Fibroblast of gingiva (primary cell): ENCODE measurements at places on chromosomes 4 and X.

DNA sequence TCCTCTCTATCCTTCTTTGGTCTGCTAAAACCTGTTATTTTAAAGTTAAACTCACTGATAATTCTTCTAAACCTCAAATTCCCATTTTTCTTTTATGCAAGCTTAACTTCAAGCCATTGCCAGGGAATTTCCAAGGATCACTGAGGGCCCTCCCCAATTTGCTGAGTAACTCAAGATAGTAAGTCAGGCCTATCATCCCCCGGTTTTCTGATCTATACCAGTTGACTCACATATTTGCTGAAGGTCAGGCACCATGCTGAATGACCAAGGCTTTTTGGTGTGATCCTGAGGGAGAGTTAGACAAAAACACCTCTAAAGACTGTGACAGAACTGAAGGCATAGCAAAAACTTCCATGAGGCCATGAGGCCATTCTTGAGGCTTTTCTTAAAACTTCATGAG lies 1301.9 kb downstream of the PCDH7 start:
- no peak for DNase-seq

DNA sequence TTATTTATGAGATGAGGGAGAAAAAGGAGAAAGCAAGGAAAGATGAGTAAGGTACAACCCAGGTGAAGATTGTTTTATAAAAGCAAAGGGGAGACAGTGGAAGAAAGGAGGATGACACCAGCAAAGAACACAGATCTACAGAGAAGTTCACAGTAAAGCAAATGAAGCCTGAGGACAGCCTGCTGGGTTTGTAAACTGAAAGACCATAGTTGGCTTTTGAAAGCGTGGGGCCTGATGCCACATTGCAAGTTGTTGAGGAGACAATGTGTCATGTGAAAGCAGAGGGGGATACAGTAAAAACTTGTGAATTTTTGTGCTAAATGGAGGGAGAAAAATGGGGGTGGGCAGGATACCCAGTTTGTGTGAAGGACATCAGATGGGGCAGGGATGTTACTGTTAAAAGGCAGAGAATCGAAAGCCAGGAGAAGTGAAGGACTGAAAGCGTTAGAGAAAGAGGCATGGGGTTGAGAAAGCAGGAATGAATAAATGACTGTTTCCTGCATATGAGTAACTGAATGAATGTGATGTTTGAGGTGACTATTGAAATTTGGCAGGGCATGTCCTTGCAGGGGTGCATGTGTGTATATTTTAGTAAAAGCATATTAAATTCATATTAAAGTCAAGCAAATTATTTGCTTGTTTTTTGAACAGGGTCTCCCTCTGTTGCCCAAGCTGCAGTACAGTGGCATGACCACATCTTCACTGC lies 69.6 kb downstream of the SPRY1 start:
- DNase-seq, result no peak

- DNase-seq, result no peak
These were observed 17.7 kb upstream of the SLC7A11 start for GRCh38 chr4:138259824-138260223.

- DNase-seq, result no peak
These were observed 90.0 kb downstream of the IGSF1 start for GRCh38 chrX:131199091-131199490.

DNA sequence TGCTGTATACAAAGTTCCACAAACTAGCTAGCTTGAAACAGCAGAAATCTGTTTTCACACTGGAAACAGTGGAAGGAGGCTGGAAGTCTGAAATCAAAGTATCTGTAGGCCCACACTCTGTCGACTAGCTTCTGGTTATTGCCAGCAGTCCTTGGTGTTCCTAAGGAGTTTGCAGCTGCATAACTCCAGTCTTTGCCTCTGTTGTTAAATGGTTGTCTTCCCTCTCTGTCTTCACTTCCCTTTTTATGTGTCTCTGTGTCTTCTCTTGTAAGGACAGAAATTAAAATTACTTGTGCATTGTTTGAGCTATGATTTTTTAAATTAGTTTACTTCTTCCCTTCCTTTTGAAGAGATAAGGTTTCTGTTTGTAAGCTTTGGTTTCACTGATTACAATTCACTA lies 8.2 kb downstream of the MTHFD2L start:
- DNase-seq, result no peak

- DNase-seq, result no peak
These were observed 7.9 kb upstream of the NFKB1 start for GRCh38 chr4:102493257-102493656.

DNA sequence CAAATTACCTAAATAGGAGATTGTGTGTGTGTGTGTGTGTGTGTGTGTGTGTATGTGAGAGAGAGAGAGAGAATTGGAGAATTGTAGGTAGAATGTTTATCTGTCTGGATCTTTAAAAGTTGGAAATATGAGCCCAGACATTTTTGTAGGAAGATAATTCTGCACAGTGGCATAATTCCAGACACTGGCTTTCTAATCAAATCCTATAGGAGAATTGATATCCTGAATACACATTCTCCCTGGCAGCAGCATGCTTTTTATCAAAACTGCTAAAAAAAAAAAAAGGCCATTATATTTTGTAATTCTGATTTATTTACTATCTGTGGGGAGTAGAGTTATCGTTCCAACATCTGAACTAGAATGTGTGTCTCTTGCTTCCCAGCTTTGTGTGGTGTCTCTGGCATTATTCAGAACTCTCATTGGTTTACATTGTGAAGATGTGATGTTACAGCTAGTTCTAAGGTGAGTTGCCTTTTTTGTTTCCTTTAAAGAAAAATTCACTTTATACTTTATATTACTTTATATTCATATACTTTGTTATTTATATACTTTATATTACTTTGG lies 122.4 kb downstream of the GATB start:
- no peak for DNase-seq

- DNase-seq, result no peak
These were observed 136.9 kb upstream of the ZIC3 start for GRCh38 chrX:137428766-137429591.

GRCh38 chr4:85149676-85150075 lies 183.2 kb upstream of the WDFY3 start:
- DNase-seq, result peak; percentile 73

GRCh38 chr4:47012676-47013075 lies 18.7 kb upstream of the GABRB1 start:
- no peak for DNase-seq

- no peak for DNase-seq
These were observed 235.1 kb upstream of the TAPT1 start for GRCh38 chr4:16461362-16461761.

- no peak for DNase-seq
These were observed 11.0 kb upstream of the DUSP9 start for GRCh38 chrX:153635788-153636668.
